ENCODE measurements at places on chromosomes 4 and X.
A peak's percentile ranks its signal among the peaks of the same experiment; 100 is the strongest.

DNA sequence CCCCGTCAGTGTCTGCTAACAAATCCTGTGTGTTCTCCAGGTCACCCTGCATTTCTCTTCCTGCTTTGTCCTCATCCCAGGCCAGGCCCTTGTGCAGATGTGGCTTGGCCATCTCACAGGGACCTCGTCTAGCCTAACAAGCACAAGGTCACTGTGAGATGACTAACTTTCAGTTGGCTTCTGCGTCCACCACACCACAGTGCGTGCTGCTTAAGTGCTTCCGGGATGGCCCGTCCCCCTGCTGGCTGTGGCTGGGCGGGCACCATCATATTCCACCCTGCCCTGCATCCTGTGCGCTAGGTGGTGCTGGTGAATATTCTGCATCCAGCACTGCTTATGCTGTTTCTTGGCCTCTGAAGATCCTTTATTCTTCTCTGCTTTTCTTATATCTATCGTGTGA, 33.8 kb downstream of the RBBP7 start:
- peak; percentile 17 for DNase-seq

GRCh38 chrX:154597221-154597620, 12.3 kb downstream of the CTAG1A start:
- DNase-seq: no peak

GRCh38 chrX:53128097-53128749, 34.3 kb downstream of the KANTR start:
- DNase-seq: no peak

- DNase-seq: no peak
Measured at GRCh38 chr4:48668254-48669017, 111.6 kb downstream of the FRYL start.

- no peak for DNase-seq
Measured at GRCh38 chr4:124833831-124834505, 121.4 kb upstream of the ANKRD50 start.

DNA sequence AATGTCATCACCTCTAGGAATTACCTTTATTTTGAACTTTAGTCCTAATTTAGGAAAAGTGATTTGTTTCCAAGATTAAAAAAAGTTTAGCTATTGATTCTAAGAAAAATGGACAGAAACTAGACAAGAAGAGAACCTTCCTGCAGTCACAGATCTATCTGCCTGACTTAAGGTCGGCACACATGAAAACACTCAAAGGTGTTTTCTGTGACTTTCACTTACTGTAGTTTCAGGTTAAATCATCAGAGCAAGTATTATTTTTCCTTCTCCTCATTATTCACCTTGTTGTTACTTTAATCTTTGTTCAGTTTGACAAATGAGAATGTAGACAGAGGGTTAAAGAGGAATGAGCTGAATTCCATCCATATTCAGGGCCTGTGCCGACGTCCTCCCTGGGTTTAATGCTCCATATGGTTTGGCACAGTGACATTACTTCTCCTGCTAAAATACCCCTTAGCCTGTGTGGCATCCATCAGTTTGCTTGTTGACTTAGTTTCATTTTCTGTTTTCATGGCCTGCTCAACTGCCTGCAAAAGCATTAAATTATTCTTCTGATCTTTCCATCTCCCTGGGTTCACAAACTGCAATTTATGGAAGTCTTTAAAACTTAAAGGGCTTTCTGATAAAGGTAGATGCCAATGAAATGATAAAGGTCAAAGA, 352.7 kb downstream of the NKX6-1 start:
- DNase-seq: no peak

GRCh38 chr4:138410266-138410665, 168.1 kb upstream of the SLC7A11 start:
- DNase-seq: no peak

- DNase-seq: no peak
Measured at GRCh38 chr4:86755388-86755787, 93.8 kb downstream of the SLC10A6 start.

GRCh38 chr4:185219551-185220344, 10.3 kb downstream of the SNX25 start:
- DNase-seq: no peak

DNA sequence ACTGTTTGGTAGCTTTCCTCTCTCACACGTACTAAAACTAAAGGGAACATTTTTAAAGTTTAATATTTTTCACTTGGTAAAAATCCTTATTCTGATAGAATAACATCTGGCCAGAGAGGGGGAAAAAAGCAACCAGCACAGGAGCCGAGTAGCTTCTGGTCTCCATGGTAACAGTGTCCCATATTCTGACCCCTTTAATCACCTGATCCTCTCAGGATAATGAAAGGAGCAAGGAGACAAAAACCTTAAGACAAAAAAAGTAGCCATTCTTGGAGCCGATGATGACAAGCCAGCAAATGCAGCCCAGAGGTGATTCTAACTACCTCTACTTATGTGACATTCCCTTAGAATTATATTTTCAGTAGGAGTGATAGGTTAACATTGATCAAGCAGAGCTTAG, 126.6 kb downstream of the SLC39A8 start:
- no peak for DNase-seq

DNA sequence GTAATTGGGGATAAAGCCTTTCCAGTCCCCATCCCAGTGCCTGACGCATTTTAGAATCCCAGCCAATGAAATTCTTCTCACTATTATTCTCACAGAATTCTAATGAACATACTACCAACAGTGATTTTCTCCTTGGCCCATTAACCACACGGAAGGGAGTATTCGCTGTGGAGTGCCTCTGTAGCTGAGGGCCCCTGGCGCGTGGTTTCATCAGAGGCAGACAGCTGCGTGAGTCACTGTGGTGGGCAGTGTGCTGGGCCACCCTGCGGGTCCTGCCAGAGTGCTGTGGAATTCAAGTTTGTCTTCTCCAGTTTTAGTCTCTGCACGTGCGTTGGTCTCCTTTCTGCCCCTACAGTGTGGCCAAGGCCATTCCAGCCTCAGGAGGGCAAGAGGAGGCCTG, 335.4 kb upstream of the FAT1 start:
- no peak for DNase-seq

DNA sequence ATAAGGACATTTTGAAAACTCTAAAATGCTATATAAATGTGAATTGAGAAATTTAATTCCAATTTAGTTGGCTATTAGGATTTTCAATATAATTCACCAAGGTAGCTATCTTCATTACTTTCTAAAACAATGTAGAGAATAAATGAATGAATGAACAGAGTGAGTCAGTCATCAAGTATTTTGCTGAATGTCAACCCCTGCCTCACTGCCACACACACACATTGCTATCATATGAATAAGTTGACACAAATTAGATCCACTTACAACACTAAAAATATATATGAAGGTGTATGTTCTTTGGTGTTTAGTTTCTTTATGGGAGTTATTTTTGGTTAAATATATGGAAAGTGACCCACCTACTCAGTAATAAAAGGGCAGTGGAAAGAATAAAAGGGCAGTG, 141.4 kb upstream of the SMIM10 start:
- no peak for DNase-seq

- DNase-seq: no peak
Measured at GRCh38 chrX:66200855-66201795, 37.1 kb downstream of the HEPH start.

GRCh38 chr4:76658231-76659102, 223.4 kb downstream of the SHROOM3 start:
- no peak for DNase-seq

Measured in HepG2 (cell line).